ENCODE measurements at places on chromosomes 2 and 18. TPM values are rescaled to one million over a fixed set of nuclear protein-coding genes. Genes with fewer than 3 reads are reported as not detected.

DNA sequence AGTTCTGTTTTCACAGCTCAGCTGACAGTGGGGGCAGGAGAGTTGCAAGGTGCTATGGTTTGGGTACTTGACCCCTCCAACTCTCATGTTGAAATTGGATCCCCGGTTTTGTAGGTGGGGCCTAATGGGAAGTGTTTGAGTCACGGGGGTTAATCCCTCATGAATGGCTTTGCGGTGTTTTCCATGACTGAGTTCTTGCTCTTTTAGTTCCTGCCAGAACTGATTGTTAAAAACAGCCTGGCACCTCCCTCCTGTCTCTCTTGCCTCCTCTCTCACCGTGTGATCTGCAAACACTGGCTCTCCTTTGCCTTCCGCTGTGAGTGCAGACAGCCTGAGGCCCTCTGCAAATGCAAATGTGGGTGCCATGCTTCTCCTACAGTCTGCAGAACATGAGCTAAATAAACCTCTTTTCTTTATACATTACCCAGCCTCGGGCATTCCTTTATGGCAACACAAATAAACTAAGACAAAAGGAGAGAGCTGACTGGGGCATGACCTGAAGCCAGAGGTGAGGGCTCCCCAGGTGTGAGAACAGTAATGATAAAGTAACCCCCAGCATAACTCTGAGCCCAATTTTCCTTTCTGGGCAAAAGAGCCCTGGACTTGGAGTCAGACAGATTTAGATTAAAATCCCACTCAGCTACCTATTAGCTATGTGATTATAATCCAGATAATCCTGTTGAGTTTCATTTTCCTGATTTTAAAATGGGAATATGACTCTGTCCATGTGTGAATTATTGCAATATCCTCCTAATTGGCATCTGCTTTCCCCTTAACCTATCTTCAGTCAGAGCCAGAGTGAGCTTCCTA, 64.9 kb upstream of the CAPN13 start:
- no peak for DNase-seq

Gene SIX2
- 22.2 TPM for total RNA-seq

DNA sequence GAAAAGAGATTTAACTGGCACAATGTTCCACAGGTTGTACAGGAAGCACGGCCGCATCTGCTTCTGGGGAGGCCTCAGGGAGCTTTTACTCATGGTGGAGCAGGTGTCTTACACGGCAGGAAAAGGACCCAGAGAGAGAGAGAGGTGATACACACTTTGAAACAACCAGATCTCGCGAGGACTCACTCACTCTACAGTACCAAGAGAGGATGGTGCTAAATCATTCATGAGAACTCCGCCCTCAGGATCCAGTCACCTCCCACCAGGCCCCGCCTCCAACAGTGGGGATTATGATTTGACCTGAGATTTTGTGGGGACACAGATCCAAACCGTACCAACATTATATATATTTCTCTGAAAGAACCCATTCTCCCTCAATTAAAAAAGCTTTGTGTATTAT, 79.7 kb upstream of the DOCK10 start:
- DNase-seq = no peak

- no peak for DNase-seq
These were observed 87.0 kb downstream of the ALPK2 start for GRCh38 chr18:58541789-58542425.

GRCh38 chr2:110858135-110858725, 125.9 kb downstream of the ACOXL start:
- no peak for DNase-seq

- DNase-seq = no peak
These were observed 9.3 kb upstream of the TTL start for GRCh38 chr2:112472547-112473263.

Gene BCL2
- 20.5 TPM for total RNA-seq
